HCEC 1CT (cell line): ENCODE measurements at places on chromosomes 16 and 17.

DNA sequence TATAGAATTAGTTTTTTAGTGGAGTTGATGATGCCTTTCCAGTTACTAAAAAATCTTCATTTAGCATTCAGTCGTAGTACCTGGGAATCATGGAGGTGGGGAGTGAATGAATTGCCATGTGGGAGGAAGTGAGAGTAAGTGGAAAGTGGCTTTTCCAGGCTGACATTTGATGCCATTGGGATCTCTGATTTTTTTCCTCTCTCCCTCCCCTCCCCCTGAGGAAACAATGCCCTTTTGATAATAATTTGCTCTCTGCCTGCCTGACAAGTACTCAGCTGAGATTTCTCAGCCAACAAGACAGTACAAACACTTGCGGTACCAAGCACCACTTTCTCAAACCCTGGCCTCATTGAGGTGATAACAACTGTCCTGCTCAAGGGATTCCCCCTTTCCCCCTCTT is 2.2 kb downstream of the UBE2Z start:
- no peak for DNase-seq

- DNase-seq, result peak; percentile 68
Measured at GRCh38 chr17:46942441-46943217, 19.7 kb downstream of the GOSR2 start.

DNA sequence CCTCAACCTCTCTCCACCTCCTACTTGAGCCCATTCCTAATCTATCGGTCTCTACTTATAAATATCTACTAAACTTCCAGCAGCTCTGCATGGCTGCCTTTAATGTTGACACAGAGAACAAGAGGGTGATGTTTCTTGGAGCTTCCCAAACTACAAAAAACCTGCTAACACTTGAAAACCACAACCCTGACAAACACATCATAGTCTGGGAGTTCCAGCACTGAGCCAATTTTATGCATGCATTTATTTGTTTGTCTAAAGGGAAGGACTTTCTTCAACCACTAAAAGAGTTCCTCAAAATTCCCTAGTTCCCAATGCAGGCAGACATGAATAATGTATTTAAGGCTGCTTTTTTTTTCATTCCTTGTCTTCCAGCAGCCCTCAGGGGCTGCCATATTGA is 331.8 kb upstream of the XYLT1 start:
- no peak for DNase-seq

GRCh38 chr16:49754495-49755312 is 101.2 kb downstream of the ZNF423 start:
- no peak for DNase-seq

GRCh38 chr17:79018370-79018695 is 5.6 kb upstream of the C1QTNF1 start:
- DNase-seq, result no peak

DNA sequence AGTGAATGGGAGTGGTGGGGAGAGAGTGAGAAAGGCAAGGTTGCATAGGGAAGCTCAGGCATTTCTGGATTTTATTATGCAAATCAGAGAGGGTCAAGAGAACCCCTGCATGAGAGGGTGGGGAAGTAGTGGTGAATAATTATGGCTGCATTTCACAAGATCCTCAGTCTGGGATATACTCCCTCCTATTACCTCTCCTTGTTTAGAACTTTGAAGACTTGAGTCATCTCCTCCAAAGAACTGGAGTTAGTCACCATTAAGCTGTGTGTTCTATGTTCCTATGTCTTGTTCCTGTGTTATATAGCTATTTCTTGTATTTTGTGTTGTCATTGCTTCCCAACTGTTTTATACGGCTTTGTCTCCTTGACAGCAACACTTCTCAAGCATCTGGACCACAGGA is 18.4 kb downstream of the SOX9 start:
- DNase-seq, result no peak

DNA sequence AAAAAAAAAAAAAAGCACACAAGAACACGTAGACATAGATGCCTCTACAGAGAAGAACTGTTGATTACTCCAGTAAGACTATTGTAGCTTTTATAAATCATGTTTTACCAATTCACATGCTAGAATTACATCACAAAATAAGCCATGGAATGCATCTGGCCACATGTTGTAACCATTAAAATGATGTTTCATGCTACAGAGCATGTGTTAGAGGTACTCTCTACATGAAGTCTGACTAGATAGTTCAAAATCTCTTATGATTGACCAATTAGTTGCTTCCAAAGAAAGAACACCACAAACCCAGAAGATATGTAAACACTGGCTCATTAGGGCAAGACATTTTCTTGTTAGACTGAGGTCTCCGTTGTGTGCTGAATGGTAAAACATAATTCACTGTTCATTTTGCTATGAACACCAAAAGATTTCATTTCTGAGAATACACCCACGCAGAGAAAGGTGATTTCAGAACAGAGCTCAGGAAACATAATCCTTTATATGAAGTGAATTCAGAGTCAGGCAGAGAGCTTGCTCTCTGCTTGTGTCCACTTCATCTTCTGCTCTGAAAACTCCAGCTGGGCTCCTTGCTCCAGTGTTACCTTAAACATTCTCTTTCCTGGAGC is 411.4 kb upstream of the SOX9 start:
- no peak for DNase-seq

DNA sequence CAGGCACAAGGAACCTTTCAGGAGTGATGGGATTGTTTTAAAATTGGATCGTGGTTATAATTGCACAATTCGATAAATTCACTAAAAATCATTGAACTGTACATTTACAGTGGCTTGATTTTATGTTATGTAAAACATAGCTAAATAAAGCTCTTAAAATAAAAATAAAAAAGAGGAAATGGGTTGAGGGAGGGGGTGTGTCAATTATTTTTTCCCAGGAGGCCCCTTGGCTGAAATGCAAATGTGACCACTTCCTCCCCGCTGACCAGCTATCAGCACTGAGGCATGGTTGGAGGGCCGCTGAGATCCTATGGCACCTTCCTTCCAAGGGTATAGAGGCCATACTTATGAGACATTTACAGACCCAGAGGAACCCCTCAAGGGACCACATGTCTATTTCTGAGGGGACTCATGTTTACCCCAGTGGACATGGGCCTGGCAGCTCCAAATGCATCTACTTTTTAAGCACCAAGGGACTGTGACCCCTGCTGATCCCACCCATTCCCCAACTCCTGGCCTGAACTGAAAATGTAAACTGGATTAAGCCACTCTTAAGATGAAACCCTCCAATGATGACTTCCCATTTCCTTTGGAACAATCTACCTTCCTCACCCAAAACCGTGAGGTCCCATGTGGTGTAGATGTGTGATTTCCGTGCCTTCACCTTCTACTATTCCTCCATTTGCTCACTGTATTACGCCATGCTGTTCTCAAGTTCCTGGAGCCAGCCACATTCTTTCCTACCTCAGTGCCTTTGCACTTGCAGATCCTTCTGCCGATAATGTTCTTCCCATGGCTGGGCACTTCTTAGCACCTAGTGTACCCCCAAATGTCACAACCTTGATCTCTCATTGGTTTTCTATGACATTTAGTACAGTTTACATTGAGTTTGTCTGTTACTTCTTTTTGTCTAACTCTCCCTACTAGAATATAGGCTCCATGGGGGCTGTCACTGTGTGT is 2.8 kb upstream of the IL21R start:
- no peak for DNase-seq

GRCh38 chr16:81866820-81867440 is 87.8 kb downstream of the PLCG2 start:
- DNase-seq, result no peak

DNA sequence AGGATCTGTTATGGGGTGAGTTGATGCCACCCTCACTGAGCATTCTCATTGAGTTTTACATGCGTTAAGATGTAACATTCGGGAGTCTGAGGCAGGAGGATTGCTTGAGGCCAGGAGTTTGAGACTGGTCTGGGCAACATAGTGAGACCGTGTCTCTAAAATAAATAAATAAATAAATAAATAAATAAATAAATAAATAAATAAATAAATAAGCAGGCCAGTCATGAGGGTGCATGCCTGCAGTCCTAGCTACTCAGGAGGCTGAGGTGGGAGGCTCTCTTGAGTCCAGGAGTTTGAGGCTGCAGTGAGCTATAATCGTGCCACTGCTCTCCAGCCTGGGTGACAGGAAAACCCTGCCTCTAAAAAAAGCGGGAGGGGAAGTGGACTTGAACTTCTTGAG is 90.3 kb downstream of the SNX29 start:
- no peak for DNase-seq

- DNase-seq, result no peak
Measured at GRCh38 chr17:13750816-13751793, 149.4 kb upstream of the HS3ST3A1 start.

DNA sequence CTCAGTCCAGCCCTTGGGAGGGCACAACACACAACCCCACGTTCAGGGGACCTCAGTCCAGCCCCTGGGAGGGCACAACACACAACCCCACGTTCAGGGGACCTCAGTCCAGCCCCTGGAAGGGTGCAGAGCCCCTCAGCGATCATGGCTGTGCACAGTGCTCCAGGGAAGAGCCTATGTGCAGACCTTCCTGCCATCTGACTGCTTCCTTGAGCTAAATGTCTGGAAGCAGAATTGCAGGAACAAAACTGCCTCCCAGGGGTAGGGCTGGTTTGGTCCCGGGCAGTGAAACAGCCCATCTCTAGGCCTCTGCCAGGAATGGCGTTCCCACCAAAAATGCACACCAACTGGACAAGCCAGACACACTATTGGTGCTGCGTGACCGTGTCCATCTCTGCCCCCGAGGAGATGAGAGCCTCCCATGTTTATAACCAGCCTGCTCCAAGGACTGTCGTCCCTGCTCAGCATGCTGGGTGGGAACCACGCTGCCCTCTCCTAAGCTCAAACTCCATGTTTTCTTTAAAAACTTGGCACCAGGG is 44.0 kb downstream of the ZNF276 start:
- DNase-seq, result no peak

GRCh38 chr17:8837563-8838075 is 29.9 kb downstream of the PIK3R6 start:
- DNase-seq, result no peak

DNA sequence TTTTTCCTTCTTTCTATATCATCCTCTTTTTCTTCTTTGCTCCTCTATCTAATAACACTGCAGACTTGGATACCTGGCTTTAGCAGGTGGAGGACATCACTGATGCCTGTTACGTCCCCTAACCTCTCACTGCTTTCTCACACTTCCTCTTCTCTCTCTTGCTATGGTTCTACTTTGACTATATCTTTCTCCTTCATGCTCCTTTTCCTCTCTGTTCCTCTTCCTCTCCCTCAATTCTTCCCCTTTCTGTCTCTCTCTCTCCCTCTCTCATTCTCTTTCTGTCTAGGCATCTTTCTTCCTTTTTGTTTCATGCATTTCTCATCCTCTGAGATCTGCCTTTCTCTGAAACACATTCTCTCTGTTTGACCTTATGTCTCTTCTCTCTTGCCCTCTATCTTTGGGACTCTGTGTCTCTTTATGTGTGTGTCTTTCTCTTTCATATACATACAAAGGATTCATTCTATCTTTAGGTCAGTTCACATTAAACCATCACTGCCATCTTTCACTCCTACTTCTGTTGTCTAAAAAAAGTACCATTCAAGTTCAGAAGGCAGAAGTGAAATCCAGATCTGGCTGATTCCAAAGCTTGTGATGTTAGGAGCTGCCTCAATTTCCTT is 353.7 kb downstream of the SHISA9 start:
- no peak for DNase-seq

DNA sequence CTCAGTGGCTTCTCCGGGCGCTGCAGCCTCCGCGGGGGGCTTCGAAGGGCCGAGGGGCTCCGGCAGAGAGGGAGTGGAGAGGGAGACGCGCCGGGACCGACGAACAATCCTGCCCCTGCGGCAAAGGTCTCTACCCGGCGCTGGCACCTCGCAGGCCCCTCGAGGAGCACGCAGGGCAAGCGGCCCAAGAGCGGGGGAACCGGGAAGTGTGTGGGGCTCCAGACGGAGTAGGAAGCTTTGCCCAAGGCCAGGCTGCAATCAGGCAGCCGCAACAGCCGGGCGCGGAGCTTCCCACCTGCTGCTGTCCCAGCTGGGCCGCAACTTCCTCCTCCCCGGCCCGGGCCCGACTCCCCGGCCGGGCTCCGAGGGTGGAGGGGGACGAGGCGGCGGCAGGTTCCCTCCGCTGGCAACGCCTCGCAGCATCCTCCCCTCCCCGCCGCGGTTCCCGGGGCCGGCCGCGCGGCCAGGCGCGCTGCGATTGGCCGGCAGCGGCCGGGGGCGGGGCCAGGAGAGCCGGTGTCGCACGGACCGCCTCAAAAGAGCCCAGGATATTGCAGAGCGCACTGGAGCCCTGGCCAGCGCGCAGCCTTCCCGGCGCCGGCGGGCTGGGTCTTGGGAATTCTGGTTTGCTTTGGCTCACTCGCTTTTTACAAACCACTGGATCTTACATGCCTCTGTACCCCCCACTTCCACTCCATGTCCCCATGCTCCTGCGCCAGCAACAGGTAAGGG is at the start of gene KCNJ2:
Gene KCNJ2 (plus strand): TSS at position 556 of the 732 bp plus-strand sequence. CDS start 5,508 bp downstream, outside the sequence.
- peak; percentile 87 for DNase-seq

DNA sequence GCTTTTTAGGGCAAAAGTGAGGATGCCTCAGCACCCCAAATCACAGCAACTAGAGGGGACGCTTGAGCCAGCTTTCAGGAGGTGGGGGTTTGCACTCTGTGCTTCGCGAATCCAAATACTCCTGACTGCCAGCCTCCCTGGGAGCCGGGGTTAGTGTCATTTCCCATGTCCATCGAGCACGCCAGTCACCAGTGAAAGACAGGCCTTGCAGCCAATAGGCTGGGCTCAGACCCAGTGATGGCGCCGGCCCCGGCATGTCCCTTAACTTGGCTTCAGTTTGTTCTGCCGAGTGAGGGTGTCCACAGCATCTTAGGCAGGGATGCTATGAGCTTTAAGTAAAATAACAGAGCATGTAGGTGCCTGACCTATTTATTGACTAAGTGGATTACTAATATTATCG is 50.9 kb upstream of the CDC42EP4 start:
- no peak for DNase-seq

GRCh38 chr17:39141915-39142664 is 9.3 kb downstream of the PLXDC1 start:
- no peak for DNase-seq

DNA sequence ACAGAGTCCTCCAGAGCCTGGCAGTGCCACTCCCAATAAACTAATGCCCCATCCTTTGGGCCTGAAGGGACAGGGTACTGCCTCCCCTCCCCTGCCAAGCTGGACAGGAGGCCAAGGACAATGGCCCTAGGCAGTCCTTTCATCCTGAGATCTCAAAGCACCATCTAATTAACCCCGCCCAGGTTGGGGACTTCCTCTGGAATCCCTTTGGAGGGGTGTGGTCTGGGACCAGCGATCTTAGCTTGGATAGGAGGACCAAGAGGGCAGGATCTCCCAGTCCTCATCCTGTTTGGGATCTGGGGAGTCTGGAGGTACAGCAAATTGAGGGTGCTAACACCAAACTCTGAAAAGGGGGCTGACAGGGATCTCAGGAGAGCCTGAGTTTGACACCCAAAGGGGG is 18.2 kb upstream of the SP6 start:
- DNase-seq, result no peak

GRCh38 chr16:67963292-67963661 is 5.2 kb downstream of the SLC12A4 start:
- no peak for DNase-seq
